ENCODE measurements at places on chromosomes 7 and 10.

GRCh38 chr10:34861293-34862021 is 46.4 kb upstream of the PARD3 start:
- DNase-seq, result no peak

DNA sequence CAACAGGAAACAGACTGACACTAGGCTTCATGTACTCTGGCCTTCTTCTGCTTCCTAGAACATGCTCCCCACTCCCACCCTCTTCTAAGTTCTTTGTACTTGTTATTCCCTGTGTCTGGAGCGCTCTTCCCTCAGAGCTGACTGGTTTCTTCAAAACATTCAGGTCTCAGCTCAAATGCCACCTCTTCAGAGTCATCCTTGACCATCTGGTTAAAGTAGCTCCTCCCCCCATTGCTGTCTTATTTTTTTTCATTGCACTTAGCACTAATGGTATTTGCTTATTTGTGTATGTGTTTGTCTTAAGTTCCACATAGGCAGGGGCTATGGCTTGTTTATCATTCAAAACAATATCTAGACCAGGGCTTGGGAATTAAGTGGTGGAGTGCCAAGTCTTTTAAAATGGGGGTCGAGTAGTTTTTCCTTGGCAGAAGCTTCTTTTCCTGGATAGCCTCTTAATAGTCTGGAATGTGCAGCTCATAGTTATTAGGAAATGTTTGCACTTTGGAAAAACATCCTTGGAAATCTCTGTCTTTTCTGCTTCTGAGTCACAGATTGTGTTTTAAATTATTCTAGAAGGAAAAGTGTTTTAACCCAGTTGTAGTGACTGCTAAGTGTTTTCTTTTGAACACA is 60.0 kb downstream of the RALA start:
- DNase-seq, result no peak

GRCh38 chr10:49109669-49110340 is 5.5 kb downstream of the VSTM4 start:
- no peak for DNase-seq

DNA sequence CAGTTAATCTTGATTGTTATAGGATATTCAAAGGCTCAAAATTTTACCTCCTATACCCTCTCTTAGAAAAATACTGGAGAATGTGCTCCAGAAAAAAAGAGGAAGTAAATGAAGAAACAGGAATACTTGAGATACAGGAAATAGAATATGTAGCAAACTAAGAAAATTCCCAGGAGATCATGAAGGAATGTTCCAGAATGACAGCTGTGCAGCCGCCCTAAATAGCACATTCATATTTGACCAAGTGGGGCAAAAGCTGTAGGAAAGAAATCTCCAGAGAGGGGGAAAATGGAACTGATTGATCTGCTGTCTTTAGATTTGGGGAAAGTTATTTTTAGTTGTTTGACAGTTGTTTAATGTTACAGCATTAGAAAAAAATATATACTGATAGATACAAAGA is 46.2 kb upstream of the ZEB1 start:
- DNase-seq, result no peak

DNA sequence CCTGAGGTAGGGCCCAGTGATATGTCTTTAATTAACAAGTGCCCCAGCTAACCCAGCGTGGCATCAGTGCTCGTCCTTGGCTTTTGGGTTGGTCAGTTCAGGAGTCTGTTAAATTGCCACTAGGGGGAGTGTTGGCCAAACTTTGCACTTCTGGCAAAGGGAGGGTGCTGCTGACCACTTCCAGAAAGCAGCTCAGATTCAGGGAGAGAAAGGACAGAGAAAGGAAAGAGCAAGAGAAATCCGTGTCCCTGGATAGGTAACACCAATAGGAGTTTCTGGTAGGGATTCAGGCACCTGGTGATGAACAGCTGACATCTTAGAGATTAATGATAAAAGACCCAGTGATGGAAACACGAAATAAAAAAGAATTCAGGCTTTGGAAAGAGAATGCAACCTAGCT is 243.1 kb upstream of the AOAH start:
- DNase-seq, result no peak

DNA sequence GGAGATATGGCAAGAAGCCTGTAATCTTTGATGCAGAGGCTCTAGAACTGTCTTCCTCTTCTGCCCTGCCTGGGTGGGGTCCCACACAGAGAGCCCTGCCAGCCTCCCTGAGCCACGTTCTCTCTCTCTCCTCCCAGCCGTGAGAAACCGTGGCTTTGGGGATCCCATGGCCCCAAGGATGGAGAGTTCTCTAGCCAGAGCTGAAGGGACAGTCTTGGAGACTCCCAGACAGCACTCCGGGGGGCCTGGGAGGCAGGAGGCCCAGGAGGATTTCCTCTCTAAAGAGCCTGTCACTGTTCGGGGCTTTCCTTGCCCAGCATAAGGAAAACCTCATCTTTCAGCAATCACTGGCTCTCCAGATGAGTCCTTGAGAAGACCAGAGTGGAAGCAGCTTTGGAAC is 227.1 kb downstream of the ARHGAP12 start:
- no peak for DNase-seq

DNA sequence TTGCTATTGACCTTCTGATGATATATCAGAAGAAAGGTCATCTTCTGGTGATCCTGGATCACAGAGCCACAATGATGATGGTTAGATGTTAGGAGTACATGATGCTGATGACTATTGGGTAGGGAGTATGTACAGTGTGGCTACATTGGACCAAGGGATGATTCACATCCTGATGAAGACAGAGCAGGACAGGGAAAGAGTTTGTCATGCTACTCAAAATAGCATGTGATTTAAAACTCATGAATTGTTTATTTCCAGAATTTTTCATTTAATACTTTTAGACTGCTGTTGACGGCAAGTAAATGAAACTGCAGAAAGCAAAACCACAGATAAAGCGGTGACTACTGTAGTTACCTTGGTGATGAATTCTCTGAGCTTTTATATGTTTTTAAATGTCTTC is 397.3 kb downstream of the PPP1R3A start:
- no peak for DNase-seq

- no peak for DNase-seq
Measured at GRCh38 chr7:53504914-53505313, 469.5 kb downstream of the POM121L12 start.

DNA sequence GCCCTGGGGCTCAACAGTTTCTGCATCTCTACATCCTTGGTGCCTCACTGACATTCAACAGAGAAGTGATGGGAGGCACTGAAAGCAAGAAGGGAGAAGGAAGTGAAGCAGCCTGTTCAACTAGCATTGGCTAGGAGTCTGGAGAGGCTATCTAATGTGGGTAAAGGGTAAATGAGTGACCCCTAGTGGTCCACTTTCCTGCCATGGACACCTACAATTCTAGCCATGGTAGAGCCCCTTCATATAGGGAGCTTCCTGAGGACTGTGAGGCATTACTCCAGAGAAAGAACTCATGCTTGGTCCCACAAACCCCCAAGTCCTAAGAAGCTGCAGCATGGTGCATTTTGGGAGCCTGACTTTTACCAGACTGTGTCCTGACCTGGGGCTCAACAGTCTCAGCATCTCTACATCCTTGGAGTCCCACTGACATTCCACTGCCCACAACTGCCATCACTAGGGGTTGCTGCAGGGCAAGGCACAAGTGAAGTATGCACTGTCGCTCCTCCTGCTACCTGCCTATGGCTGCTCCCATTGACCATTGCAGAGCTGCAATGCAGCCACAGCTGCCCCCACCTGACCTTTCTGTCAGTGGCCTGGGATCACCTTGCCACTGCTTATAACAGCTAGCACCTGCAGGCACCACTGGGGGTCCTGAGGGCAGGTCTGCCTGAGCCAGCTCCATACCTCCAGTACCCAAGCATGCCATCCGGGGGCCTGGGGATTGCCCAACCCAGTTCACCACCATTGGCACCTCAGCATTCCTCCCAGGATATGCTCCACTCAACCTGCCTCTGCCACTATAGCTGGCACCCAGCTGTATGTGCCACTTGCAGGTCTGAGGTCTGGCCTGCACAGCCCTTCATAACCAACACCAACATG is 44.1 kb upstream of the CDK6 start:
- no peak for DNase-seq

GRCh38 chr10:82618007-82618406 is 743.0 kb downstream of the NRG3 start:
- no peak for DNase-seq

DNA sequence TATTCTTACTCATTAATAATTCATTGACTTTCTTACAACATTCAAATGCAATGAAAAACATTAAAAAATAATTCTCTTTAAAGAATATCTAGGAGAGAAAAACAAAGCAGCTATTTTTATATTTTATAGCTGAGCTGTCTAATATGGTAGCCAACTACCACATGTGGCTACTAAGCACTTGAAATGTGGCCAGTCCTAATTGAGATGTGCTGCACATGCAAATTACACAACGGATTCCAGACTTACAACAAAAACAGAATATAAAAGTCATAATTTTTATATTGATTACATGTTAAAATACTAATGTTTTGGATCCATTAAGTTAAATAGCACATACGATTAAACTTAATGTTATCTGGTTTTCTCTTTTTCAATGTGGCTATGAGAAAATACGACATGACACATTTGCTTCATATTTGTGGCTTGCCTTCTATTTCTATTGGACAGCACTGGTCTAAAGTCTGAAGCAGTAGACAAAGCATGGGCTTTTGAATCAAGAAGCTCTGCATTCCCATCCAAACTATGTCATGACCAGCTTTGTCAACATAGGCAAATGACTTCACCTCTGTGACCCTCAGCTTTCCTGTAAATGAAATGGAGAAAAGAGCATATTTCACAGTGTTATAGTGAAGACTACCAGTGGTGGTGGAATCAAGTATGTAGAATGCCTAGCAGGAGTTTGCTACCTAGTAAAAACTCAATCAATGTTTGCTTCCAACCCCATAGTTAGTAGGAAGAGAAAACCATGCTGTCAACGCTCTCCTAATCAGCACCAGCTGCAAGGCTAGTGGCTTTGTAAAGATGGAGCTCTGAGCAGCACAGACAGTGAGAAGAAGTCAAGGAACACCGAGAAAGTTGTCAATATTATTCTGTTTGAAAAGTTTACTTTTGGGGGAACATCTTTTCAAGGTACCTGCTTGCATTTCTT is 37.1 kb upstream of the GDF10 start:
- no peak for DNase-seq

DNA sequence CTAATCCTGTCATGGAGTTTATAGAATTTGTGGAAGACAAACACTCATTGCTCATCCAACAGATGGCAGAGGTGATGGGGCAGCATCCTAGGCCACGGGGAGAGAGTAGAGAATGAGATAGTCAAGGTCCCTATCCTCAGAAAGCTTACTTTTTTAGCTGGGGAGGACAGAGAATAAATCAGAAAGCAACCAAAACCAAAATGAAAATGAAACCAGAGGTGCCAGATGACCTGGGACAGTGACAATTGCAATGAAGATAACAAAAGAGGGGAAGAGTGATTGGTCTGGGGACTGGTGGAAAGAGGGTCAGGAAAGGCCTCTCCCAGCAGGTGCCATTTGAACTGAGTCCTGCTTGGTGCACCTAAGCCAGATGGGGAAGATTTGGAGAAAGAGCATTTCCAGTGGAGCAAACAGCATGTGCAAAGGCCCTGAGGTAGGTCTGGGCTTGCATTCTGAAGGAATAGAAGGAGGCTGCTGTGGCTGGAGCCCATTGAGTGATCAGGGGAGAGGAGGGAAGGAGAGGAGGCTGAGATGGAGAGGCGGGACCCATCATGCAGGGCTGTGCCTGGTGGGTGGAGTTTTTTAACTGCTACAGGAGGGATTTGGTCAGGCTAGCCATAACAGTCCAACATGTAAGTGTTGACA is 164.1 kb downstream of the RPS24 start:
- DNase-seq, result no peak

GRCh38 chr10:69056129-69056528 is 31.8 kb upstream of the SRGN start:
- DNase-seq, result no peak

GRCh38 chr7:33677556-33677955 is 227.8 kb upstream of the BMPER start:
- no peak for DNase-seq

- DNase-seq, result no peak
Measured at GRCh38 chr10:76456197-76456596, 1024.8 kb downstream of the LRMDA start.

DNA sequence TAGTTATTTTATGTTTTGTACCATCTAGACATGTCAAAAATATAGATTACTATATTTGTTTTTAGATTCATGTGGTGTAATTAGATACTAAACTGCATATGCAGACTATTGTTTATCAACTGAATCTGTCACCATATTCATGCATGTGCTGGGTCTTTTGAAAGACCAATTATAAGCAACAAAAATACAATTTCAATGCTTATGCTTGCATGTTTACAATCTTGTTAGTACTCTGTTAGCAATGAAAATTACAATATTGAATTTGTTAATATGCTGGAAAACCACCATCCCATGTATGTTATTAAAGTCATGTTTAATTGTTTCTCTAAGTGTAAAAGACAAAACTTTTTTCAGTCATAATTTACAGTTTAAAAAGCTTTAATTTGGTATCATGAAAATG is 140.9 kb downstream of the HGF start:
- DNase-seq, result no peak

DNA sequence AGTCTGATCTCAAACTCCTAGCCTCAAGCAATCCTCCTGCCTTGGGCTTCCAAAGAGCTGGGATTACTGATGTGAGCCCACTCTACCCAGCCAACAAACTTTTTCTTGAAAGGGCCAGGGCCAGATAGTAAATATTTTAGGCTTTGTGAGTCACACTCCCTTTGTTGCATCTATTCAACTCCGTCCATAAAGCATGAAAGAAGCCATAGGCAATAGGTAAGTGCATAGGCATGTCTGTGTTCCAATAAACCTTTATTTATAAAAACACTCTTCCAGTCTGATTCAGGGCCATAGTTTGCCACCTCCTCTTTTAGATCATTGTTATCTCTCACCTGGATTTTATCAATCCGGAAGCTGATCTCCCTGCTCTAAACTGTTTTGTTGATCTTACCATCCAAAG is 105.6 kb upstream of the BMPER start:
- DNase-seq, result no peak

GRCh38 chr7:44531421-44532380 is 9.4 kb downstream of the NPC1L1 start:
- DNase-seq, result no peak

DNA sequence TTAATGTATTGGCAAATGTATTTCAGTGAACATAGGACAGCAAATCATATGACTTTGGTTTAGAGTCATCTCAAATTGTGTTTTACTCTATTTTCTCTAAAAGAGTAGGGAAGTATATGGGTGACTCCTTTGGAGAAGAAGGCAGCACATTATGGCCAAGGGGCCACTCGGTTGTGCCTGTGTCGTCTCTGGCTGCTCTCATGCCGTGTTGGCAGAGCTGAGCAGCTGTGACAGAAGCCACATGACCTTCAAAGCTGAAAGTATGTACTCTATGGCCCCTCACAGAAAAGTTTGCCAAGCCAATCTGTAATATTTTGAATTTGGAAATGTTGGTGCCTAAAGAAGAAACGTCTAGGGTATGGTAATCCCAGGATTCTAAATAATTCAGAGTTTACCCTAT is 47.5 kb downstream of the TASOR2 start:
- DNase-seq, result no peak

DNA sequence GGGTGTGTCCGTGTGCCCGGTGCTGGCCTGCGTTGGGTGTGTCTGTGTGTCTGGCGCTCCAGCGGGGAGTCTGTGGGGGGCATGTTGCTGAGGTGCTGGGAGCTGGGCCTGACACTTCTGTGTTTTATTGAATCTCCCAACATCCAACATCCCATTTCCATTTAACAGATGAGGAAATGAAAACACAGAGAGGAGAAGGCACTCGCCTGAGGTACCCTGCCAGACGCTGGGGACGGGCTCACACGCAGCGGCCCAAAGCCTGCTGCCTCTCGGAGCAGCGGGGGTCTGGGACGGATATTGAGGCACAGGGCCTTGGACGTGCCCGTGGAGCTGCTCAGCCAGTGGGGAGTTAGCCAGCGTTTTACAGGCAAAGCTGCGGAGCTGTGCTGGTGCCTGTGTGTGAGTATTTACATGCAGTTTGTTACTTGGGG is 133.9 kb downstream of the DNAJB6 start:
- DNase-seq, result no peak

Data from C1 segment of cervical spinal cord (tissue), 14 donors.